ENCODE measurements at places on chromosomes 7 and 10. TPM values are rescaled to one million over a fixed set of nuclear protein-coding genes. Genes with fewer than 3 reads are reported as not detected.

DNA sequence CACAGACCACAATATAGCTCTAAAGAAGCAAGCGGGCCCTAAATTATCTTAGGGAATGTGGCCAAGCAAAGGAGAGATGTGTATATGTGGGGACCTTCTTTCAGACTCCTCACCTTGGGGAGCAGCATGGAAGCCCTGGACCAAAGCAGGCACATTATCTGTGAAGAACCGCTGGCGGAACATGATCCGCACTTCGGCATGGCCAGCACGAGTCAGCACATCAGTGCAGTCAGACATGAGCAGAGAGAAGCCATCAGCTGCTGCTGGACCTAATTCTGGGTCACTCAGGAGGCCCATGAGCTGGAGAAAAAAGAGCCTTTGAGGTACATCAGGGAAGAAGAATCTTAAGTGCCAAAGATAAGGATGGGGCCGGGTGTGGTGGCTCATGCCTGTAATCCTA, 14.0 kb downstream of the ZDHHC16 start:
- H3K27ac ChIP-seq, result peak overlapping the region; percentile 26
- H3K4me3 ChIP-seq, result no peak overlapping the region
- no peak for DNase-seq

DNA sequence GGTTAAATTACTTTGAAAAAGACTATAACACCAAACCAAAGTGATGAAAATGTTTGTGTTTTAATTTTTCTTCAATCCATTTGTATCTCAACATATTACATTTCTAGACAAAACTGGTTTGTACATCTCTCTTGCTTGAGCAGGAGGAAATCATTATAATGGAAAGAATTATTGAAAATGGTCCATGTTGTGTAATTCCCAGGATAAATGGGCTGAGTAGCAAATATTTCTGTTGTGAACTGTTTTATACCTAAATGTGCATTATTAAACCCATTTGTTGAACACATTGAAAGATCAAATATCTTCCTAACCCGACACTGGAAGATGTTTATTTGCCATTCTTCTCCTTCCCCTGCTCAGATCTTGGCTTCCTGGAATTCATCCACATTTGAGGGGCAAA, 14.1 kb upstream of the CDK6 start:
- H3K27me3 ChIP-seq, result peaks cover 12% of the 10 kb centered on the region
- no peaks in the 10 kb centered on the region for H3K36me3 ChIP-seq
- H3K4me1 ChIP-seq, result peaks cover 20% of the 10 kb centered on the region
- no peak overlapping the region for H3K27ac ChIP-seq

CNTNAP2 gene
- not detected for total RNA-seq

AKR1C4 gene
- total RNA-seq, result not detected

CALML3 gene
- not detected for total RNA-seq

DNA sequence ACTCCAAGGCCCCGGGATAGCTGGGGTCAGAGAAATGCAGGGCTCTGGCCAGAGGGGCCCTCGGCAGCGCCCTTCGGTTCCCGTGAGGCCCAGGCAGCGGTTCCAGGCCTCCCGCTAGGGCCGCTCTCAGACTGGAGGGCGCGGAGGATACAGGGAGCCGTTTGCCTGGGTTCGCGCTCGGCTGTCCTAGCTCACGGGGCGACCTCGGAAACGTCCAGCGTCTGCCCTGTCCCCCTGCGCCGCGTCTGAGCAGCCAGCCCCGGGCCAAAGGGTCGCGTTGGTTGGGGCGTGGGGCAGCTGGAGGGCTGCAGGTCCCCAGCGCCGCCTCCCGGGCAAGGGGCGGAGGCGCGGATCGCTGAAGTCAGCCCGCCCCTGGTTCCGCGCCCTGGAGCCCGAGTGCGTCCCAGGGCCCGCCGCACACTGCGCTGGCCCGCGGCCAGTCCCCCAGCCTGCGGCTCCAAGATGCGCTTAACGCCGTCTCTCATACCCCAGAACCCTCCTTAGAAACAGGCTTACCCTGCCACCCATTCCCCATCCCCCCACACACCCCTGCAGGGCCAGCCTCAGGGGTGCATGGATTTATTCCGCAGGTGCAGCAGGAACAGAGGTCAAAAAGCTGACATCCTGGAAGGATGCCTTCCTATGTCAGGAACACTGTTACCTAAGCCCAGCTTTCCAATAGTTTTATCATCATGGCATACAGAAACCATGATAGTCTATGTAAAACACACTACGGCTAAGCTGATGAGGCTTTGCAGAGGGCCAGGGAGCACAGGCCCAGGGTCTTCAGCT, 22.1 kb upstream of the OPN4 start:
- no peaks in the 10 kb centered on the region for H3K4me1 ChIP-seq
- no peak overlapping the region for H3K4me3 ChIP-seq
- H3K27me3 ChIP-seq, result peaks cover 43% of the 10 kb centered on the region
- DNase-seq, result peak; percentile 32
- no peak overlapping the region for H3K27ac ChIP-seq

CLDN4 gene
- 0.12 TPM for total RNA-seq

GRCh38 chr10:96743988-96744585, 23.8 kb upstream of the PIK3AP1 start:
- peaks cover 2% of the 10 kb centered on the region for H3K27me3 ChIP-seq
- no peak overlapping the region for H3K4me3 ChIP-seq
- no peak overlapping the region for H3K27ac ChIP-seq

All from activated CD4-positive, alpha-beta T cell treated with anti-CD3 and anti-CD28 coated beads for 36 hours (primary cell).